Heart left ventricle (tissue), 16 donors: ENCODE measurements at places on chromosomes 2 and 18.

- no peaks in the 10 kb centered on the region for H3K36me3 ChIP-seq
- H3K4me3 ChIP-seq: no peak overlapping the region
- no peak for DNase-seq
- H3K27me3 ChIP-seq: no peaks in the 10 kb centered on the region
- no peaks in the 10 kb centered on the region for H3K4me1 ChIP-seq
- H3K27ac ChIP-seq: no peak overlapping the region
Measured at GRCh38 chr2:166091439-166091838, 36.4 kb downstream of the SCN1A start.

DNA sequence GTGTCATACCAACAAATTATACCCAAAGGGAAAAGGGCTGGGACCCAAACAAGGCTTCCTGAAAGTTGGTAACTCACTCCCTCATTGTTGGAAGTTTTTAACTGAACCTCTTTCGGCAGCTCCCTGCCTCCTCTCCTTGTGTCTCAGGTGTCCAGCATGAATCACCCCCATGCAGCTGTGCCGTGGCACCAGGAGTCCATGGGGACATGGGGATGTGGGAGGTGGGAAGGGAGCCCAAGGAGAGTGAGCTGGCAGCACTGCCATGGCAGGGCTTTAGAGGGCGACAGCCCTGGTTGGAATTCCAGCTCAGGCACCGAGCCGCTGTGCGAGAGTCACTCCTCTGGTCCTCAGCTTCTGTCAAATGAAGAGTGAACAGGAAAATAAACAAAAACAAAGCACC, 12.5 kb upstream of the GYPC start:
- H3K4me3 ChIP-seq: no peak overlapping the region
- H3K27ac ChIP-seq: no peak overlapping the region
- H3K36me3 ChIP-seq: no peaks in the 10 kb centered on the region
- no peaks in the 10 kb centered on the region for H3K4me1 ChIP-seq

DNA sequence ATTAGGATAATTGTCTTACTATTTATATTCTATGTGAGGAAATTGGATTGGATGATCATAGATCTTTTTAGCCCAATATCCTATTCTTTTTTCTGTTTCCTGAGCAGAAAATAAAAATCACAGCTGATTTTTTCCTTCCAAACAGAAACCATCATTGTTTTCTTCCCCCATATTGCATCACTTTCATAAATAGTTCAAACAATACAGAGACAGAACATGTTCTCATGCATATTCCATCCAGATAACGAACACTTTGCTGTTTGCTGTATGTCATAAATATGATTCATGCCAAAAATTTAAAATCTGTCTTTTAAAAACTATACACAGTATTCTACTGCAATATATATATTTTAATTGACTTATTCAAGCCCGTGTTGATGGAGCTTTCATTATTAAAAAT, 22.0 kb upstream of the RALBP1 start:
- H3K4me1 ChIP-seq: no peaks in the 10 kb centered on the region
- DNase-seq: no peak
- H3K27me3 ChIP-seq: no peaks in the 10 kb centered on the region
- no peak overlapping the region for H3K27ac ChIP-seq
- no peaks in the 10 kb centered on the region for H3K36me3 ChIP-seq

GRCh38 chr18:41875094-41875780, 79.8 kb upstream of the PIK3C3 start:
- no peaks in the 10 kb centered on the region for H3K4me1 ChIP-seq
- no peaks in the 10 kb centered on the region for H3K36me3 ChIP-seq
- no peak overlapping the region for H3K4me3 ChIP-seq
- no peak for DNase-seq
- no peaks in the 10 kb centered on the region for H3K27me3 ChIP-seq

GRCh38 chr2:210611466-210611865, 55.1 kb downstream of the CPS1 start:
- no peaks in the 10 kb centered on the region for H3K27me3 ChIP-seq
- H3K4me3 ChIP-seq: no peak overlapping the region
- no peak for DNase-seq
- H3K36me3 ChIP-seq: peaks cover 12% of the 10 kb centered on the region
- H3K4me1 ChIP-seq: no peaks in the 10 kb centered on the region

DNA sequence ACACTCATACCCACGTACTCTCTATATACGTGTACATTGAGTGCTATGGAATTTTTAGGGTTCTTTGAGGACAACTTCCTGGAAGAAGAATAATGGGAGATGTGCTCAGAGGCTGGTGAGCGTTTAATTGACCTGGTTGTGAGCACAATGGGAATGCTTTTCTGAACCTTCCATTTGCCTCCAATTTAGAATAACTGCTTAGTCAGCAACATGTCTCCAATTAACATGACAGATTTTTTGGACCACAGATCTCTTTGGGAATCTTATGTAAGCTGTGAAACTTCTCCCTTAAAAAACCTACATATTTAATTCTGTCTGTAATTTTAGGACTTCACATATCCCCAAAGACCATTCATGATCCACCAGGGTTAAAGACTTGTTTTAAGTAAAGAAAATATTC, 166.7 kb upstream of the TNP1 start:
- no peak for DNase-seq
- H3K27me3 ChIP-seq: no peaks in the 10 kb centered on the region
- H3K4me1 ChIP-seq: no peaks in the 10 kb centered on the region
- no peak overlapping the region for H3K4me3 ChIP-seq
- H3K36me3 ChIP-seq: no peaks in the 10 kb centered on the region

DNA sequence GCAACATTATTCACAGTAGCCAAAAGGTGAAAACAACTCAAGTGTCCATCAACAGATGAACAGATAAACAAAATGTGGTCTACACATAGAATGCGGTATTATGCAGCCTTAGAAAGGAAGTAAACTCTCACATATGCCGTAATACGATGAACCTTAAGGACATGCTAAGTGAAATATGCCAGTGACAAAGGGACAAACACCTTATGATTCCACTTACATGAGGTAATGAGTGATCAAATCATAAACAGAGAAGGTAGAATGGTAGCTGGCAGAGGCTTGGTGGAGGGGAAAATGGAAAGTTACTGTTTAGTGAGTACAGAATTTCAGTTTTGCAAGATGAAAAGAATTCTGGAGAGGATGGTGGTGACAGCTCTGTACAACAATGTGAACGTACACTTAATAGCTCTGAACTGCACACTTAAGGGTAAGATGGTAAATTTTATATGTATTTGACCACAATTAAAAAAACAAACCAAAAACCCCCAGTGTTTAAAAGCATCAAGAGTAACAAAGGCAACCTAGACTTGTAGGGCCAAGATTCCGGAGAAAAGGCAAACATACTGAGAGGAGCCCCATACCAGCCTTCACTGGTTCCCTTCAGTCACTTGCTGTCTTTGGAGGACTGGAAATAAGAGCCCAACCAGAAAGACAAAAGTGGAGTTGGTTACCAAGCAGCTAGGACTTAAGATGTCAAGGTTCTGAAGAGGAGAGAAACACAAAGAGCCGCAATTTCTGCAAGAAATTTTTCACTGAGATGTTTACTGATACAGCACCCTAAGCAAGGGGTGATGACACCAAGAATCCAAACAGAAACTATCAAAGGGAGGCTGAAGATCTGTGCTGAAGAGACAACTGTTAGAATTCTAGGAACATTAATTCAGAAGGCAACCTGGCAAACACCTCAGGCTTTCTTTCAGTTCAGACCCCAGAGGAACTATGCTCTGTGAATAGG, 61.3 kb downstream of the CUL3 start:
- H3K27ac ChIP-seq: no peak overlapping the region
- peaks cover 19% of the 10 kb centered on the region for H3K4me1 ChIP-seq
- no peaks in the 10 kb centered on the region for H3K36me3 ChIP-seq
- no peaks in the 10 kb centered on the region for H3K27me3 ChIP-seq
- no peak for DNase-seq
